ENCODE measurements at places on chromosomes 6 and 20. TPM values are rescaled to one million over a fixed set of nuclear protein-coding genes. Genes with fewer than 3 reads are reported as not detected.

Gene BCAS4
- total RNA-seq, result 9.1 TPM

Gene DEFB123
- total RNA-seq, result not detected

- DNase-seq, result no peak
- no peak overlapping the region for H3K4me3 ChIP-seq
- H3K4me1 ChIP-seq, result no peaks in the 10 kb centered on the region
- no peaks in the 10 kb centered on the region for H3K36me3 ChIP-seq
These were observed 816.9 kb upstream of the HS3ST5 start for GRCh38 chr6:115159733-115160132.

- no peaks in the 10 kb centered on the region for H3K36me3 ChIP-seq
- no peaks in the 10 kb centered on the region for H3K27me3 ChIP-seq
- no peak overlapping the region for H3K4me3 ChIP-seq
- H3K27ac ChIP-seq, result no peak overlapping the region
These were observed 15.2 kb downstream of the HNF4A start for GRCh38 chr20:44370639-44371218.

DNA sequence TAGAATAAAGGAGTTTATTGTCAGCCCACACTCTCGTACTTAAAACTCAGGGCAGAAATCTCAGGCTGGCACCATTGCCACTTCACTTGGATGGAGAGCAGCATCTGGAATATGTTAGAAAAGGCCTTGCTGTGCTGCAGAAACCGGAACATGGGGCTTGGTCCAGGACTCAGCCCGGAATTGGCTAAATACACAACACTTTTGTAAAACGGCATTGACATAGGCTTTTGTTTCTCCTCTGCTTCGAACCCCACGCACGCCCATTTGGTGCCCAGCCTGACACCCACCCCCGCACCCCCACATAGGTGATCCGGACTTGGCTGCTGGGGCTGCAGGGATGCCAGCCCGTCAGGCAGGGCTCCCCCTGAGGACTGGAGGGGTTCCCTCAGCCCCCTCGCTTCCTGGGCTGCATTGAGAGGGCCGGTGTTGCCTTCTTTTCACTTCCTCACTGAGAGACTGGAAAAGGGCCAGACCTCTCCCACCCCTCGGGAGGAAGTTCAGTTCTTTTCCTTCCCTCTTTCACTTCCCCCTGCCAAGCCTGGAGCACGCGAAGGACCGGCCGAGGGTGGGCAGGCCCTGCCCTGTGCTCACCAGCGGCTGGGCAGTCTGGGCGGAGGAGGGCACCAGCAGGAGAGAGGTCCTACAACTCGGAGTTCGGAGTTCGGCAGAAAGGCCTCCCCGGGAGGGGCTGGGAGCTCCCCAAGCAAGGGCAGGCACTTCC lies 17.9 kb upstream of the CST3 start:
- peak overlapping the region; percentile 65 for H3K27ac ChIP-seq
- H3K27me3 ChIP-seq, result no peaks in the 10 kb centered on the region
- no peaks in the 10 kb centered on the region for H3K36me3 ChIP-seq
- DNase-seq, result no peak
- H3K4me3 ChIP-seq, result peak overlapping the region; percentile 17

GRCh38 chr6:80771941-80772340 lies 665.5 kb downstream of the BCKDHB start:
- no peak for DNase-seq
- H3K27ac ChIP-seq, result no peak overlapping the region
- H3K4me1 ChIP-seq, result no peaks in the 10 kb centered on the region
- no peak overlapping the region for H3K4me3 ChIP-seq
- H3K27me3 ChIP-seq, result no peaks in the 10 kb centered on the region

- no peak for DNase-seq
- no peaks in the 10 kb centered on the region for H3K27me3 ChIP-seq
- no peaks in the 10 kb centered on the region for H3K36me3 ChIP-seq
- H3K27ac ChIP-seq, result no peak overlapping the region
- H3K4me3 ChIP-seq, result no peak overlapping the region
- no peaks in the 10 kb centered on the region for H3K4me1 ChIP-seq
These were observed 12.1 kb upstream of the EXOC2 start for GRCh38 chr6:705047-705446.
